ENCODE measurements at places on chromosomes 1 and 21. TPM values are rescaled to one million over a fixed set of nuclear protein-coding genes. Genes with fewer than 3 reads are reported as not detected.

MYOG gene
- not detected for total RNA-seq

- DNase-seq: no peak
These were observed 7.5 kb upstream of the CAPN9 start for GRCh38 chr1:230739564-230740290.

TRABD2B gene
- 2.3 TPM for total RNA-seq

DNA sequence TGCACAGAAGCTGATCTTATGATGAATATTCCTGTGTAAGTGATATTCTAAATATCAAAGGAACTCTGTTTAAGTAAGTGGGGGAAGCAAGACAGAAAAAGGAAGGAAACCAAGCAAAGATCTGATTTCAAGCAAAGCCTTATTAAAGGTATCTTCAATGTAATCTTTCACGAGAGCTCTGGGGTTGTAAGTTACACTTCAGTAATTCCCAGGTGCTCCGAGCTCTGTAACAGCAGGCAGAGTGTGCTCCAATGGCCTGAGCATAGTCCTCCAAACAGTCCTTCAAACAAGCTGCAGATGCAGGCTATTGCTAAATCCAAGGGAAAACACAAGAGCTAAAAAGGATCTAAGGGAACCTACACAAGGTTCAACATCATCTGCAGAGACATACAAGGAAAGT lies 949.7 kb upstream of the TMPRSS15 start:
- DNase-seq: no peak

WDR3 gene
- 36.8 TPM for total RNA-seq

GRCh38 chr1:225767634-225768540 lies 9.7 kb upstream of the SRP9 start:
- DNase-seq: no peak

DNA sequence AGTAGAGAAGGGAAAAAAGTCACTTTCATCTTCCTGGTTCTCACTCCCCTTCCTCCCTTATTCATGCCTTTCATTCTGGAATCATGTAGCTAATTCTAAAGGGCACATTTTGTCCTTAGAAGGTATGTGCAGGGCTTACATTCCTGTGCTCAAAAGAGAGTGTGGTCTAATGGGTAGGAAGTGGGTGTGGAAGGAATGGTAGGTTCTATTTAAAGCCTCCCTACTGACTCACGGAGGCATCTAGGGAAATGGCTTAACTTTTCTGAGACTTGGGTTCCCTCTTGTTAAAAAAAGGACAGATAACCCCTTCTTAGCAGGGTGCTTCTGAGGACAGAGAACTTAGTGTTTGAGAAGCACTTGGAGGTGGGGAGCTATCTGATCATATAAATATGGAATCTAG lies 249.3 kb upstream of the DUSP10 start:
- DNase-seq: no peak

DNA sequence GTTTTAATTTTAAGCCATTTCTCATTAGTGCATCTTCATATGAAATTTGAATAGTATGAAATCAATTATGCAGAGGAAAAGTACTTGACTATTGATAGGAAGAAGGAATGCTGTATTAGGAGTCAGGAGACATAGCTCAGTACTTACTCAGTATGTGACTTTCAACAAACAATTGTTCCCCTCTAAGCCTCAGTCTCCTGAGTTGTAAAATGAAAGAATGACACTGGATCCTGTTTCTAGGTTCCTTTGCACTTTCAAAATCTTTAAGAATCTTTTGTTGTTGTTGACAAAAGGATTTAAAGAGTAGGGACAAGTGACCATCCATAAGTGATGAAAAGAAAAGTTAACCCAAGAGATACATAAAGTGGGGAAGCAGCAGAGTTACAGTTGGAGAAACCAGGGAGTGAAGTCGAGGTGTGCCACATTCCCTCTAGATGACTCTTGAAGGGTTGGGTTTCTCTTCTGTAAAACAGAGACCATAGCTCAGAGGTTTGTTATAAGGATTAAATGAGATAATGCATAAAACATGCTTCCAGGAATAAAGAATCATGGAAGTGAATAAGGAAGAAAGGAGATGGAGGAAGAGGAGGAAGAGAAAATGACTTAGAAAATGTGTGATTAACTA lies 105.7 kb upstream of the KCNJ15 start:
- no peak for DNase-seq

GPATCH2 gene
- total RNA-seq: 14.5 TPM

DNA sequence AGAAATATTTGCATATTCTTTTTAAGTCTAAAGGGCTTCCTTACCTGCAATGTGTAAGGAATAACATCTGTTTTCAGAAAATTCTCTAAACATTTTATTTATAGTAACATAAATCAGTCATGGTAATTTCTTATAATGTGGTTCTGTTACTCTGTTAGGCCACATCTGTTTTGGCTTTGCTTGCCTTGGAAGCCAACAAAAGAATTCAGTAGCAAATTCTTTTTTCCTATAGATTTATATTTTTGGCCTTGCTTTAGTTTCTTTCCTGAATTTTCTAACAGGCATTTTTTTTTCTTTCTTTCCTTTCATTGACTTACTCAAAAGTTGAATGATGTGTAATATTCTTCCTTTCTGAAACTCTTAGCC lies 72.2 kb downstream of the OSBPL9 start:
- no peak for DNase-seq

GRCh38 chr1:196193896-196194559 lies 414.2 kb downstream of the KCNT2 start:
- DNase-seq: no peak

GRCh38 chr1:37439349-37439995 lies 34.9 kb upstream of the ZC3H12A start:
- DNase-seq: no peak

- no peak for DNase-seq
These were observed 393.3 kb downstream of the PTBP2 start for GRCh38 chr1:97114842-97115241.

METTL18 gene
- 4.0 TPM for total RNA-seq

- no peak for DNase-seq
These were observed 636 bp downstream of the VAMP4 start for GRCh38 chr1:171740987-171741871.

DNA sequence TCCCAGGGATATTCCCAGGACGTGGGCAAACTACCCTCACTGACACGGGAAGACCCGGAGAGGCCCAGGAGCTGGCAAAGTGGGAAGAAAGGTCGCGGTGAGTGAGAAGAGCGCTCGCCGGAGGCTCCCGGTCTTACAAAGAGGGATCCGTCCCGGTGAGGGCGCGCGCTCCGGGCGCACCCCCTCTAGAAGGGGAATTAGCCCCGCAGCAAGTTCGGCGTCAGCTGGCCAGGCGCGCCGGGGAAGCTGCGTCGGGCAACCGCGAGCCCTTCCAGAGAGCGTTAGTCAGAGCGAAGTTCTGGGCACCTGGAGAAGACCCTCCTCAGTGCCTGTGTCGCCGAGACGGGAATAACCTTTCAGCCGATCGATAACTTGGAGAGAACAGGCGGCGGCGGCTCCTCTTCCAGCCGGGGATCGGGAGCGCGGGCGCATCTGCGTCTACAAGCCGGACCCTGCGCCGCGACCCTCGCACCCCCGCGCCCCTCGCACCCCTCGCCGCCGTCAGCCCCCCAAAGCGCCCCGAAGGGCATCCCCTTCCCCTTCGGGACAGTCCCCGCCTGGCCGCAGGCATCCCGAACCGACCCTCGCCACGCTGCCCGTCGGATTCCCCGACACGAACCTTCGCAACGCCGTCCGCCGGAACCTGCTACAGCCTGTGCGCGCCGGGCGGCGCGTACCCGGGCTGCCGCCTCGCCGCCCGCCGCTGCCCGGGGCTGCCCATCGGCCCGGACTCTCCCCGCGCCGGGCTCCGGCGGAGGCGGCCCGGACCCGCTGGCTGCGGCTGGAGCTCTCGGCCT lies 485 bp downstream of the SIPA1L2 start:
- no peak for DNase-seq

SYPL2 gene
- total RNA-seq: 7.3 TPM

SPATA21 gene
- total RNA-seq: not detected

- no peak for DNase-seq
These were observed 96.0 kb upstream of the BMP8A start for GRCh38 chr1:39395357-39395831.

OR6N1 gene
- not detected for total RNA-seq

KRTAP19-8 gene
- total RNA-seq: not detected

FABP3 gene
- 9.1 TPM for total RNA-seq

DNA sequence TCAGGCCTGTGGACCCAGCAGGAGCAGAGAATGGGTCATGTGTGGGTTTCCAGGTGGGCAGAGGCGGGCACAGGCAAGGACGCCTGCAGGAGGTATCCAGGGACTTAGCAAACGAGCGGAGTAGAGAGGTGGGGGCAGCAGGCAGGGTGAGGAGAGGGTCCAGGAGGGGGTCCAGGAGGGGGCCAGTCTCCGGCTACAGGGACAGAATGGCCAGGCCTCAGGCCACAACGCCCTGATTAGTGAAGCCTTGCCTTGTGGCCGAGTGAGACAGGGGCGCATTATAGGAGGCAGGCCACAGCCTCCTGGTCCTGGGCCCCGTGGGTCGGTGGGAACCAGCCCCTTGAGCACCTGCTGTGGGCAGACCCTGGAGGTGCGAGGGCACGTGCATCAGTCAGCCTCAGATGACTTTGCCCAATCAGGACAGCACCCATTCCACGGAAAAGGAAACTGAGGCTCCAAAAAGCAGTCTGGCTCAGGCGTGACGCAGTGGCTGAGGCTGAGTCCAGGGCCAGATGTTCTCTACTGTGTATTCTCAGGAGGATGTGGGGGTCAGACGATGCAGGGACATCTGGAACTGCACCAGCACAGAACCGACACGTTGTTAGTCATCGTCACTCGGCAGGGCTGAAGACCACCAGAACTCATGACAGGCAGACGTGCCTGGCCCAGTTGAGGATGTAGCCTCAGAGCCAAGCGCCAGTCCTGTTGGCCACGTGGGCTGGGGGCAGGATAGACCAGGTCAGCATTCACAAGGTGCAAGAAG lies 113.7 kb downstream of the CRYAA start:
- DNase-seq: no peak

SH3BGR gene
- total RNA-seq: 3.4 TPM

DNA sequence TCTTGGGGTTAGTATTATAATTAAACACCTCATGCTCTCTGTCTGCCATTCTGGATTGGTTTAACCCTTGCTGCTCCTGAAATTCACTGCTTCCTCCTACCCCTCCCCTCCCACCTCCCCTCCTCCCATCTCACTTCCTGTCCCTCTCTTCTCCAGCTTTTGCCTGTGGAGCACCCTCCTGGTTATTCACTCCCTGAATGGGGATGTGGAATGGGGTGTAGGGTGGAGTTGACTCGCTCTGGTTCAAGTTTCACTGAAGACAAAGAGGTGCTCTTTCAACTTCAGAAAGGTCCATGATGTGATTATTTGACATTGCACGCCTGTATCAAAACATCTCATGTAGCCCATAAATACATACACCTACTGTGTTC lies 160.5 kb downstream of the PLXNA2 start:
- no peak for DNase-seq

EPHA2 gene
- total RNA-seq: 17.6 TPM

DNA sequence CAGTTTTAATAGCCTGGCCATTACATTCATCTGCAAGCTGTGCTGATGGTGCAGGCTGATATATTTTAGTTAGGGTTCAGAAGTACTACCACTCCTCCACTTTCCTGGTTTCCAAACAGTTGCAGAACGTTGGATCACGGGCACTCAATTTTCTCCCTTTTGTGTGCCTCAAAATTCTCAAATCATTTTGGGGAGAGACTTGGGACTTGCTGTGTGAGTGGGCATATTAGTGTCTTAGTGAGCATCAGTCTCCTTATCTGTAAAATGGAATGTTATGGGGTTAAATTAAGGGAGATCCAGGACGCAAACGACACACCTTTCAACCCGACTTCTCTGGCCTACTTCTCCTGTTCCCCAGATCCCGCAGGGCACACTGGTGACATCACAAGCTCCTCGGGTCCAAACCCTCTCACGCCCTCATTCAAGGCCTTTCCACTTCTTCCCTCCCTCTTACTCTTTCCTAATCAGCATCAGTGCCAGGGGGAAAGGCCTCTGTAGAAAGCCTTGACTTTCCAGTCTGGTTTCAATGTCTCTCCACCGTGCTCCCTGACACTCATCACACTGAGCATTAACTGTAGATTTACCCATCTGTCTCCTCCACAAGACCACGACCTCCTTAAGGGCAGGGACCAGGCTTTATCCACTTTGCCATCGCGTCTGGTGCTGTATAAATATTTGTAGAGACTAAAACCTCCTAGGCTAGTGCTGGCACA lies 1.2 kb downstream of the PIGP start:
- no peak for DNase-seq

DNA sequence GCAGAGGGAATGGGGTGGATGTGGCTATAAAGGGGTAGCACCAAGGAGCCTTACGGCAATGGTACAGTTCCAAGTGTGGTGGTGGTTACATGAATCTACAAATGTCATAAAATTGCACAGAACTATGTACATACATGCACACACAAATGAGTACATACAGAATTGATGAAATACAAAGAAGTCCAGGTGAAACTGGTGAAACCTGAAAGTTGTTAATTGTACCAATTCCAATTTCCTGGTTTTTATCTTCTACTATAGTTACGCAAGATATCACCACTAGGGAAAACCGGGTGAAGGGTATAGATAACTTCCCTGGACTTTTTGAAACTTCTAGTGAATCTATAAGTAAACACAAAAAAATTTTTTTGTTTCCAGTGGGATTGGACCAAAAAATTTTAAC lies 18.9 kb downstream of the HSF2BP start:
- no peak for DNase-seq

DNA sequence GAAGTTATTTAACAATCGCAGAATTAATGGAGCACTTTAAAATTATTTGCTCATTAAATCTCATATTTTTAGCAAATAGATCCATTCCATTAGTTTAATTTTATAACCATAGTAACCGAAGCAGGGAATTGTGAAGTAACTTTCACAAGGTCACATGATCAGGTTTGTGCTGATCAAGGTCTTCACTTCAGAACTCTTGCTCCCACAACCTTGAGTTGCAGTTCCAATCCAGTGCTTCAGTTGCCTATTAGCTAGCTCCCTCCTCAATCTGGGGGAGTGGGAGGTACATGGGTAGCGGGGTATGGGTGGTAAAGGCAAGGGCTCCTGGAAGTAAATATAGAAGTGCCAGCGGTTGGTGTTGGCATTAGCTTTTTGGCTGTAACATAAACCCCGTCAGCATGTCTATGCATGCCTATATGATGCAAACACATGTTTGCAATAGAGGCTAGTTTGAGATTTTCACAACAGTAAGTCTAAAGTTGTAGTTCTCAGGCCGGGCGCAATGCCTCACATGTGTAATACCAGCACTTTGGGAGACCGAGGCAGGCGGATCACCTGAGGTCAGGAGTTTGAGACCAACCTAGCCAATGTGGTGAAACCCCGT lies 5.8 kb downstream of the ATP5IF1 start:
- DNase-seq: no peak
